Mucosa of gallbladder (tissue), 1 donor: ENCODE measurements at places on chromosomes 16 and 17.

GRCh38 chr16:19860166-19861041, 24.2 kb downstream of the GPRC5B start:
- DNase-seq, result no peak

DNA sequence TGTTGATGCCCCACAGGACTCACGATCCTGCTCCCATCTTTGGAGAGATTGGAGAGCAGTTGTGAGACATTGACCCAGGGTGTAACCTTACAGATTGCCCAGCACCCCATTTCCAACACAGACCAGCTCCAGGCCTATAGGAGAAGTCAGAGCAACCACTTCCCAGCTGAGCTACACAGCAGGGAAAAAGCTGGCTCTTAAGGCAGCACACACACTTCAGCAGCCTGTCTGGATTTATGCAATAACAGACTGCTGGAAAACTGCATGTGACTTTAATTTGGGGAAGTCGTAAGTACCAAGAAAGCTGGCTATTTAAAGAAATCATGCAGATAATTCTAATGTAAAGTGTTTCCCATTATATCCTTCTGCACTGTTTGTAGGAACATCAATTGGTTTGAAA, 30.8 kb downstream of the NOG start:
- no peak for DNase-seq

DNA sequence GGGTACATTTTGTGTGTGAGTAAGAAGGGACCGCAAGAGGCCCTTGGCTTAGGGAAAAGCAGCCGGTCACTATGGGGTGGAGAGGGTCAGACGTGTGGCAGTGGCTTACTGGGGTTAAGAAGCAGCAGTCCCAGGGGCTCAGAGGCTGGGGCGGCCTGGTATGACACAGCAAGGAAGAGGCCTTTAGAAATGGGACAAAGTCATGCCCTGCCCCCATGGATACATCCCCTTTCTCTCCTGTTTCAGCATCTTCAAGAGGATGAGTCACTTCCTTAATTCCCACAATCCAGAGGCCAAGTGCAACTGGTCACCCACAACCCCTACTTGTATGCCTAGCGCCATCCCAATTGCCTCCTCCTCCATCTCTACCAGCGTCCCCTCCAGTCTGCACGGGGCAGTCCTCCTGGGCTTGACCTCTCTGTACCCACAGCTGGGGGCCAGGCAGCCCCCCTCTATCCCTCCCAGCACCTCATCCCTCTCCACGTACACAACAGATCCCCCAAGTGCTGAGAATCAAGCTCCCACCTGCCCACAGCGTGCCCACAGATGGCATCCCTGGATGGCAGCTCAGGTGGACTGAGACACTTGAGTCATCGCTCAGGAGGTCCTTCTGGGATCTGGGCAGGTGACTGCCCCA, 6.9 kb upstream of the EFTUD2 start:
- no peak for DNase-seq

- peak; percentile 50 for DNase-seq
Measured at GRCh38 chr17:41329279-41329948, 13.9 kb upstream of the KRTAP17-1 start.

DNA sequence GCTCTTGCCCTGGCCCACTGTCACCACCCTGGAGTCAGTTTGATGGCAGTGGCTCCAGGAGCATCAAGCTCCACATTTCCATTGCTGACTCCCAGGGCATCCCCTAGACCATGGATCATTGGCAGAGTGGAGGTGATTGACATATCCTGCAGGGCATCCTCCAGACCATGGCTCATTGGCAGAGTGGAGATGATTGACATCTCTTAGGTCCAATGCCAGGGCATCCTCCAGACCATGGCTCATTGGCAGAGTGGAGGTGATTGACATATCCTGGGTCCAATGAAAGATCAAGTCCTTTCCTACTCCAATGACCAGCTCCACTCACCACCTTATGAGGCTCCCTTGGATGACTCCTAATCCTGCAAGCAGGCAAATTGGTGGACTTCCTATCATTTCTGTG, 174.3 kb upstream of the NLRP1 start:
- DNase-seq, result no peak

GRCh38 chr17:5813357-5813756, 229.0 kb upstream of the NLRP1 start:
- DNase-seq, result no peak

DNA sequence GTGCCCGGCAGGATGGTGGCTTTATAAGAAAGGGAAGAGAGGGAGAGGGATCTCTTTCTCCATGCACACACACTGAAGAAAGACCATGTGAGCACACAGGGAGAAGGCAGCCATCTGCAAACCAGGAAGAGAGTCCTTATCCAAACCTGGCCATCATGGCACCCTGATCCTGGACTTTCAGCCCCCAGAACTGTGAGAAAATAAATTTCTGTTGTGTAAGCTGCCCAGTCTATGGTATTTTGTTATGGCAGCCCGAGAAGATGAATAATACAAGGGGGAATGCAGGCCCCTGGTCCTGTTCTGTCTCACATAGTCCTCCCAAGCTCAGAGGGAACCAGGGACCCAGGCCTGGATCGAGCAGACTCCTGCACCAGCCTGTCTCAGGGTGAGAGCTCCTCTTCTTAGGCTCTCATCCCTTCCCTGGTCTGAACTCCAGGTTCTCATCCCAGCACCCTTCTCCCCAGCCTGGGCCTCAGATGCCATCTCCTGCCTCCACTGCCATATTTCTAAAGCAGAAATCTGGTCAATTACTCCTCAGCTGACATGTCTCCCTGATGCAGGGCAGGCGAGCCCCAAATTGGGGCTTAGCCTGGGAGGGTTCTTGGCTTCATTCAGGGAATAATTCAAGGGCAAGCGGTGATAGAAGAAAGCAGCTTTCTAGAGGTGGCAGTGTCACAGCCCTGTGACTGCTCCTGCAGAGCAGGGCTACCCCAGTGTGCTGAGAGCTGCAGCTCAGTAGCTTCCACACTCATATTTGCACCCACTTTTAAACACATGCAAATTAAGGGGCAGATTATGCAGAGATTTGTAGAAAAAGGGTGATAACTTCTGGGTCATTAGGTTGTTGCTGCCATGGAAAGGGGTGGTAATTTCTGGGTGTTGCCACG, 28.8 kb downstream of the IGFBP4 start:
- no peak for DNase-seq

DNA sequence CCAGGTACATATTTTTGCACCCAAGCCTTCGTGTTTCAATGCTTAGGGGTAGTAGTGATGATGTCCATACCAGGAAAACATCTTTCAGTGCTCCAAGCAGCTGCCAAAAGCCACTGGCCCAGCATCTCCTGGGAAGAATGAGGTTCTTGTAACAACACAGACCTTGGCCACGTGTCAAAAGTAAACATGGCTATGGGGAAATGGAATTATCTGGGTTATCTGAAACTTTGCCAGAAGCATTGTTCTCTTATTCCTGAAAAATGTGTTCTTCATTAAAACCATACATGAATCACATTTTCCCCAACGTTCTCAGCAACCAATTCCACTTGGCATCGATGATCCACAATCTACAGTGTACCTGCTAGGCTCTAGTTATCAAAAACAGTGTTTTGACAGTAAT, 524.2 kb upstream of the EEF2KMT start:
- peak; percentile 80 for DNase-seq

DNA sequence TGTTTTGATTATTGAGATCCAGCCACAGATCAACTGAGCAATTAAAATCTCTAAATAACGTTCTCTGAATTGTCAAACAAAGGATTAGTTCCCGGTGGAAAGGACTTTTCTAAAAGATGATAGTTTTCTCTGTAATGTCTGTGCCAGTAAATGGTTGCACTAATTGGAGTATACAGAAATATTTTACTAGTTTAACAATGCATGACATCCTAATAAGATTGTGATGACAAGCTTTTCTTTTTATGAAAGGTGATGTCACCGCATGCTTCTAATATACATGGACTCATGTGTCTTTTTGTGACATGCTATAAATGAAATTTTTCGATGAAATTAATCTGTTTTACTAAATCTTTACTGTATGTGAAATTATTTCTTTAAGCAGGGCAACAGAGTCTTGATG, 211.1 kb downstream of the IRX3 start:
- no peak for DNase-seq

DNA sequence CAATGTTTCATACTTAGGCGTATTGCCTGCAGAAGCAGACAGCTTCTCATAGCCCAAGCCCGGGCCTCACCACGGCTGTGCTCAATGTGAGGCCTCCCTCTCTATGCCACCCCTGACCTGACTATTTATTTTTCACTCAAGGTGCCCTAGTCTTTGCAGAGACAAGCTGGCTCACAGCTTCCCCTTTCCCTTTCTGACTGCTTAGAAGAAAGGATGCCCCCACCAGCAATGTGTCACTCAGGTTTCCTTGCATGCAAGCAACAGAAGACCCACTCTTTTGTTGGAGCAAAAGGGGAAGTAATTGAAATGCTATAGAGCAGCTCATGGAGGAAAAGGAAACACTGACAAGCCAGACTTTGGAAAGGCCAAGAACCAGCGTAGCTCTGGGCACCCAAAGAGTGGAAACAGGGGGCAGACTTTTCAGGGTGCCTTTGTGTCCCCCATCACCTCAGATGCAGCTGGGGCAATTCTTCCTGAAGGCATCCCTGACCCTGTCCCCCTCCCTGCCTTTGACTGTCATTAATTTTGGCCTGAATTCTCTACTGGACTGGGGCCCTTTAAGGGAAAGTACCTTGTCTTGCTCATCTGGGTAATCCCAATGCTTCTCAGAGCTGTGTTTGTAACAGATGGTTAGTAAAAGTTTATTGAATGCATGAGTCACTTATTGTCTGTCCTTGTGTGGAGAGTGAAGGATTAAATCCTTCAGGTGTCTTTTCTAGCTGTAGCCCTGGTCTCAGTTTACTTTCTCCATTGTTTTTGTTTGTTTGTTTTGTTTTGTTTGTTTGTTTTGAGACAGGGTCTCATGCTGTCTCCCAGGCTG, 17.8 kb downstream of the RGS9 start:
- no peak for DNase-seq

DNA sequence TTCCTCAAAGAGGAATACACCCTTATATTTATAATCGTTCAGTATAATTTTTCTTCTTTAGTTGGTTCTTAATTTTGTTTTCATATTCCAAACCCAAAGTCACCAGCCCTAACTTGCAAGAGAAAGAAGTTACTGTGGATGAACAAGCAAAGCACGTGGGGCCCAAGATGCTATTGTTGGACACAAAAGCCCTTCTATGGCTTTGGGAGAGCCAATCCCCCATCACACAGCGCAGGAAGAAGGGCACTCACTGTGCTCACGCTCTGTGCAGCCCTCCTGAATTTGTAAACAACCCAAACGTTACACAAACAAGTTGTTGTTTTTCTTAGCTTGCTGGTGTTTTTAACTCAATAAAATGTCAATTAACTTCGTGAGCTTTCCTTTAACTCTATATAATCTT, 22.5 kb downstream of the SPPL2C start:
- no peak for DNase-seq

- DNase-seq, result peak; percentile 8
Measured at GRCh38 chr17:145671-146541, 8.5 kb downstream of the SCGB1C2 start.
